Lung (tissue), 17 donors: ENCODE measurements at places on chromosomes 5 and 9. TPM values are rescaled to one million over a fixed set of nuclear protein-coding genes. Genes with fewer than 3 reads are reported as not detected.

Gene SPATA31A3
- polyA plus RNA-seq: not detected

DNA sequence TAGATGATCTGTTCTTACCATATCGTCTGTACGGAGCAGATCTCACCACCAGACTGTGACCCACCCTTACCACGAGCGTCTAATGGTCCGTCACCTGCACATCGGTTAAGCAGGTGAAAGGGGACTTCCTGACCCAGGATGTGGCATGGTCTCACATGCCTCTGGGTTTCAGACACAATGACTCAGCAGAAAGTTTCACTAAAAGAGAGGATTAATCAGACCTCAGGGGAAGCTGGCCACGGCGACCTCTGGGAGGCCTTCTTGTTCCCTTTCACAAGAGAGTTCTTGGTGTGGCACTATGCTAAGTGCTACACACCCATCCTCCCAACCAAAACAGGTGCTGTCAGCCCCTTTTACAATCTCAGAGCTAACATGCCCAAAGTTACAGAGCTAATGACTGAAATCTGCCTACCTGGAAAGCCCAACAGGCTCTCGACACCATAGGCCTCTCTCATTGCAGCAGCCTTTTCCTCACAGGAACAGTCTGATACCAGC is 41.6 kb downstream of the ADAMTS12 start:
- no peak for DNase-seq

- no peak for DNase-seq
These were observed 167.1 kb upstream of the RAI14 start for GRCh38 chr5:34488984-34489383.

Gene CCNO
- 5.3 TPM for polyA plus RNA-seq

Gene IL5
- not detected for polyA plus RNA-seq

- DNase-seq: no peak
These were observed 1.4 kb downstream of the IQGAP2 start for GRCh38 chr5:76404223-76405211.

DNA sequence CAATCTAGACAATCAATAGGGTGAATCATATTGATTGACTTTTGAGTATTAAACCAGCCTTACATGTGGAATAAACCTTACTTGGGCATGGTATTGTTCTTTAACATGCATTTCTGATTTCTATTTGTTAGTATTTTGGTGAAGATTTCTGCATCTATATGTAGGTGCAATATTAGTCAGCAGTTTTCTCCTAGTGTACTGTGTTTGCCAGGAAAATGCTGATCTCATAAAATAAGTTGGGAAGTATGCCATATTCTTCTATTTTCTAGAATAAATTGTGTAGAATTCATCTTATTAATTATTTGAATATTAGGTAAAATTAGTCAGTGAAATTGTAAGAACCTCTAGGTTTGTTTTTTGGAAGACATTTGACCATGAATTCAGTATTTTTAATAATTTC is 38.4 kb downstream of the ANXA2R start:
- DNase-seq: no peak

- DNase-seq: no peak
These were observed 105.3 kb downstream of the GCNT1 start for GRCh38 chr9:76564297-76564696.

DNA sequence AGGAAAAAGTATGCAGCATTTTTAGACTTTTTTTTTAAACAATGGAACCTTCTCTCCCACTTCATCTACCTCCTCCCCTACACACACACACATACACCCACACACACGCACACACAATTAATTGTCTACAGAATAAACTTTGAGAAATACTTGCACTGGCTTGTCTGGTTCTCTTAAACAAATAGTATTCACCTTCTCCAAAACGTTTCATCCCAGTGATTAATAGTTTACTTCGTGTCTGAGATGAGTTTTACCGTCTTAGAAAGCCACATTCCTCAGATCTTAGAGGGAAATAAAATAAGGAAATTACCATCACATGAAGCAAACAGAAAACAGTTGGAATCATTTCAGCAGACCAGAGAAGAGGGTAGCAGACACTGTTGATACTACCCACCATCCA is 570.6 kb upstream of the CLINT1 start:
- no peak for DNase-seq

DNA sequence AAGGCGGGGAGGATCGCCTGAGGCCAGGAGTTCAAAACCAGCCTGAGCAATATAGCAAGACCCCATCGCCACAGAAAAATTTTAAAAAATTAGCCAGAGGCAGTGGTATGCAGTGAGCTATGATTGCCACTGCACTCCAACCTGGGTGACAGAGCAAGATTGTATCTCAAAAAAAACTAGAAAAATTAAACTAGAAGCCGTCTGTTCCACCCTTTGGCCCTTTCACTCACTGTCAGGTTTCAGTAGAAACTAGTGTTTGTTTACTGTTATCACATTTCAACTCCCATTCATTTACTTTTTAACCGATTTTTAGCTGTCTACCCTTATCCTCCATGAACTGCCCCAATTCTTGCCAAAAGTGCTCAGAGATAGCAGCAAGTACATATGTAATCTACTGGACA is 8.3 kb downstream of the UGCG start:
- no peak for DNase-seq

DNA sequence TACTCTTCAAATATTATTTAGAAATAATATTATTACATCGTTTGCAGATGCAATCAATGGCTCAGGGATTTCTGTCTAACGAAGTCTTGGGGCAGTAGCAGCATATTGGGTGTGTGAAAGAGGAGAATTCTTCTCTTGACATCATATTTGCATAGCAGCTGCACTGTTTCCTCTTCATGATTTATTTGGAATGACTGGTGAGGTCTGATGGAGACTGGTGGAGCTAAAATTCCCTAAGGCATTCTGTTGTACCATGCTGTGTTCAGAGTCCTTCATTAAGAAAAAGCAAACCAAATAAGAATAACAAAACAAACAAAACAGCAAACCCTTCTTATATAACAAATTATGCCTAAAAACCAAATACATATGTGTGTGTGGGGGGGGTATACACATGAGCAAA is 177.6 kb downstream of the DIRAS2 start:
- DNase-seq: no peak

DNA sequence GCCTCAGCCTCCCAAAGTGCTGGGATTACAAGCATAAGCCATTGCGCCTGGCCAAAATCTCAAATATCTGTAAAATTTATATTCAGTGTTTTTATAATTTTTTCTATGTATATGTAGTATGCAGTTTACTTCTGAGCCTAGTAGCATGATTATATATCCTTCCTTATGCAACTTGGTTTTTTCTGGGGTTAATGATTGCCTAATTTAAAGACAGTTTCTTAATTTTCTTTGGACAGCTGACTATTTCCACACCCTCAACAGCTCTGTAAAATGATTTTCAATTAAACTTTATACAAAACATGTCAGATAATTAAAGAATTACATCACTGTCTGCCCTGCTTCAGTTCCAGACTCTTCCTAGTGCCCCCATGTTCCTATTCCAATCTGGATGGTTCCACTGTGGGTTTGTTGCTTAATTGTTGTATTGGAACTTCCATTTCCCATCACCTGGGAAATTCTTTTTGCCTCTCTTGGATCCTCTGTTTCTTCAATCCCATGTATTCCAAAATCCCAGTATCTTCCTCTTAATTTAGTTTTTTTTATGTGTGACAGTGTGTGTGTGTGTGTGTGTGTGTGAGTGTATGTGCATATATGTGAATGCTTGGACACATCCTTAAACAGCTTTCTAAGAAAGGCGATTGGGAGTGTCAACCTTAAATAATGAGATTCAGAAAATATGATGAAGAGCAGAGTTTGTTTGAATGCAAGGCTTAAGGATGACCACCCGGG is 53.2 kb downstream of the C5orf22 start:
- DNase-seq: no peak

Gene CCIN
- 0.15 TPM for polyA plus RNA-seq

Gene PCA3
- polyA plus RNA-seq: 0.08 TPM

DNA sequence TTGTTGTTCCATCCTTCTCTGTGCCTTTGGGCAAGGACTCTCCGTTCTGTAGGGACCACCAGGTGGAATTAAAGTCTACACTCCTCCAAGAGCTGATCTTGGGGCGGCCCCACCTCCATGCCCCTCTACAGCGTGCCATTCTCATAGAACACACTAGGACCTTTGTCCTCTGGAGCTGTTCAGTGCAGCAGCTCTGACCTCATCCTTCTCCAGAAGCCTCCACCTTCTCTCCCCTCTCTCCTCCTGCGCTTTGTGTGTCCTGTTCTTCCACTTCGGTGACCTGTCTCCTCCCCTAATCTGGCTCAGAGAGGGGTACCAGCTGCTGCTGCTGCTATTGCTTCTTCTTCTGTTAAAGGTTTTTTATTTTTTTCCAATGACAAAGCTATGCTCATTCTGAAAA is 1.8 kb upstream of the MACROH2A1 start:
- peak; percentile 34 for DNase-seq

GRCh38 chr5:112109331-112110007 is 309.6 kb downstream of the EPB41L4A start:
- peak; percentile 91 for DNase-seq

Gene SPINK6
- polyA plus RNA-seq: not detected

GRCh38 chr5:3032513-3032912 is 281.0 kb upstream of the IRX2 start:
- no peak for DNase-seq

GRCh38 chr9:77707383-77708063 is 59.4 kb upstream of the GNA14 start:
- peak; percentile 28 for DNase-seq

- peak; percentile 41 for DNase-seq
These were observed 95.0 kb upstream of the NR5A1 start for GRCh38 chr9:124602204-124602603.

- no peak for DNase-seq
These were observed 21.1 kb downstream of the UIMC1 start for GRCh38 chr5:176985516-176985915.

DNA sequence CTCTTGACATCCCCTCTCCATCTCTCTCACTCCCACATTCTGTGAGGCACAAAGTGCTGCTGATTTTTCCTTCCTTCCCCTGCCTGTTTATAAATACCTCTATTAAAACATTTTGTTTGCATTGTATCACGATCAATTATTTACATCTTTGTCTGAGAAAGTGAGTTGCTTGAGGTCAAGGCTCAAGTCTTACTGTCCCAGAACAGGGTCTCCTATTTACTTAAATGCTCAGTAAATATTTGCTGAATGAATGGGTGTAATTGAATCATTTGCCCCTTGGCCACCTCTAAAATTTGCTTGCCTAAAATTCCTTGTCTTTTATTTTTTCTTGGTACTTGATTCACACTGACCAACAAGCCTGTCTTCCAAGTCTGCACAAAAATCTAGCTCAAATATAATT is 103.5 kb downstream of the ZNF462 start:
- no peak for DNase-seq

- no peak for DNase-seq
These were observed 9.7 kb downstream of the SCAI start for GRCh38 chr9:125133403-125134329.

DNA sequence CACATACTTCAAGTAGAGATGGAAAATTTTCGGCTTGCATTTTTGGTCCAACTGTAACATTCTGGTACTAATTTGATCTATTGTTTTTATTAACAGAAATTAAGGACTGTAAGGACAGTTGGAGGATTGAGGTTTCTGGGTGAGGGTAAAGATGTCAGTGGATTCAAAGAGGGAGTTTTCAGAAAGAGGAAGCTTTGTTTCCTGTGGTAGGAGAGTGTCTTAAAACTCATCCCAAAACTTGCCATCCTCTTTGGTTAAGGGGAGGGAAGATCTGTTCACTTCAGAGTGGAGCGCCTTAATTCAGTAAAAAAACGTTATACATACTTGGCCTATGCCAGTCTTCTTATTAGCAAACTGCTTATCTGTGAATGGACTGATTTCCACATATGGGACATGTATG is 13.8 kb downstream of the CNTRL start:
- no peak for DNase-seq

Gene FYB1
- 4.5 TPM for polyA plus RNA-seq

Gene MYMK
- not detected for polyA plus RNA-seq

DNA sequence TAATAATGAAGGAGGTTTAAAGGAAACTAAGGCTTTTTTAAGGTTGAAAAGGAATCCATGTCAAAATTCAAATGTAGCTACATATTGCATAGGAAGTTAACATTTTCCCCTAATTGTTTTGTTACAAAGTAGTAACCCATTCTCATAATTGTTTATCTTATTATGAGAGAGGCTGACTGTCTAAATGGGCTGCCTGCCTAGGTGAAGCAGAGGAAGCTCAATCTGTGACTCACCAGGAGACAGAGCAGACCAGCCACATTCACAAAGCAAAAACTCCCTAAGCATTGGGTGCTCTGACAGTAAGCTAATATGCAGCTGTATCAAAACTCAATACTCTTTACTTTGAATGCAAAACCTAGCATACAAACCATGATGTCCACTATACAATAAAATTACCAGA is 208.5 kb downstream of the ROR2 start:
- DNase-seq: no peak

Gene SLC34A3
- polyA plus RNA-seq: 0.12 TPM

Gene C9
- not detected for polyA plus RNA-seq

GRCh38 chr5:137156180-137156579 is 342.9 kb downstream of the SPOCK1 start:
- DNase-seq: no peak

DNA sequence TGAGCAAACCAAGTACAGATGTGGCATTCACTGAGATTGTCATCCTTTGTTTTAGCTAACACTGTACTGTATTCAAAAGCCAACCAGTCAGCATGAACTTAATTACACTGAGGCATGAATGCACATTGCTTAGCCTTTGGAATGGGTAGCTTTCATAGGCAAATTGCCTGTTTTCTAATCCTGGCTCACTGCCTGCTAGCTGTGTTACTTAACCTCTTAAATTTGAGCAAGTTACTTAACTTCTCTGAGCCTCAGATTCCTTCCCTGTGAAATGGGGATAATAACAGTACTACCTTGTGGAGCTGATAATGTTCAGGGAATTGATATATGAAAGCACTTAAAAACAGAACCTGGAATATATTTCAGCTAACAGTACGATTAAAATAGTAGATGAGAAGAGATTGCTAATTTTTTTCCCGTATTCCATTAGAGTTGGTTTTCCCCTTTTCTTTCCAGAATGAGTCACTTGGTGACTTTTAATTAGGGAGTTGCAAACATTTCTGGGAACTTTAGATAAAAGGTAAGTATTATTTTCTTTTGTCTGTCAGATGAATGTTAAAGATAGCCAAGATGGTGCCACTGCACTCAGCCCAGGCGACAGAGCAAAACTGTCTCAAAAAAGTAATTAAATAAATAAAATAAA is 43.9 kb downstream of the ARRDC3 start:
- DNase-seq: no peak

Gene LHX3
- polyA plus RNA-seq: not detected

- no peak for DNase-seq
These were observed 661.6 kb upstream of the C9orf72 start for GRCh38 chr9:28234894-28235277.

Gene TAS2R1
- polyA plus RNA-seq: not detected
